Keratinocyte (primary cell): ENCODE measurements at places on chromosomes 11 and 22.

GRCh38 chr11:6864438-6864837, 1.6 kb downstream of the OR10A2 start:
- no peak for DNase-seq

DNA sequence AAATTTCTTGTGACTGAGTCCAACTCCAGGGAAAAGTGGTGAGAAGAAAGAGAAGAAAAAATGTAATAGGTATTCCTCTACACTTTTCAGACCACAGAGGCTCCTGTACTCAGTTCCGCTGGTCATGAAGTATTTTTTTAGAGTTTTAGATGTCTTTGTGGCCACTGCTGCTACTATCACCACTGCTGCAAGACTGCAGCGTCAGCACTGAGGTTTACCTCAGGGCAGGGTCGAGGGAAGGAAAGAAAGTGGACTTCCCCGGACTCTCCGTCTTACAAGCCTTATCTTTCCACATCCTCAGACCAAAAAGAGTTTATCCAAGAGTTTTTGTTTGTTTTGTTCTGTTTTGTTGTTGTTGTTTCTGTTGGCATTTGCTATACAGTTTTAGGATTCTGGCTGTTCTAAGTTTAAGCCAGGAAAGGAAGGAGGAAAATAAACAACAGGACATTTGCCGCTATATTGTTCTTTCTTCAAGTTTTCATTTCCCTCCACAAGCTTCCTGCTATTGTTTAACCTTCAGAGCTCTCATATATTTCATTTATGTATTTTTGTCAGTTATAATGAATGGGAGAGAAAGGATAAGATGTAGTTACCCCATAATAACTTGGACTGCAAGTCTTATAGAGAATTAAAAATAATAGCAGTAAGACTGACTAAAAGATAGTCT, 919.3 kb downstream of the NTM start:
- DNase-seq = no peak

GRCh38 chr11:14905104-14906033, 13.3 kb upstream of the CYP2R1 start:
- DNase-seq = no peak

GRCh38 chr22:36151006-36151595, 9.5 kb downstream of the APOL3 start:
- DNase-seq = no peak

GRCh38 chr11:72673943-72674828, at the start of gene PDE2A:
Gene PDE2A, minus strand, starts transcription at chr11:72674422. Its CDS starts 215 bp downstream, at chr11:72674207.
- no peak for DNase-seq

DNA sequence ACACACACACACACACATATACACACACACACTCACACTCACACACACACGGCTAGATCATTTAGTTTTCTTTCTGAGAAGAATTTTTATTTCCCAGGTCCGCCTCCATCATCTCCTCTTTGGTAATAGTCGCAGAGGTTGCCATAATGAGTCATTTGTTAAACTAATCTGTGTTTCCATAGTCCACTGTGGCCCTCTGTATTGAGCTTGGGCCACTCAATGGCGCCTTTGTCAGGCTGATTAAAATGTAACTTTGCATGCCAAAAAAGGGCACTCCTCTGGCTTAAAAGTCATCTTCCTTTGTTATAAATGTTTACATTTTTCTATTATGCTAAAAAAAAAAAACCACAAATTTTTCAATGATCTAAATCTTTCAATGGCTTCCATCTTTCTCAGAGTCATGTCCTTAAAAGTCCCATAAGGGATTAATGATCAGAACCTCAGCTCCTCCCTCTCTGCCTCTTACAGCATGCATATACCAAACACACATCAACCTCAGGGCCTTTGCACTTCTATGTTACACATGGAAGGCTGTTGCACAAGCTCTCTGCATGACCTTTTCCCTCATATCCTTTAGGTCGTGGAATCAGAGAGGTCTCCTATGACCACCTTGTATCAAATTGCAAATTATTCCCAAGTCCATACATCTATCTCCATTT, 35.3 kb downstream of the EHF start:
- DNase-seq = no peak

- DNase-seq = no peak
Measured at GRCh38 chr11:113895367-113896155, 9.0 kb upstream of the HTR3B start.

DNA sequence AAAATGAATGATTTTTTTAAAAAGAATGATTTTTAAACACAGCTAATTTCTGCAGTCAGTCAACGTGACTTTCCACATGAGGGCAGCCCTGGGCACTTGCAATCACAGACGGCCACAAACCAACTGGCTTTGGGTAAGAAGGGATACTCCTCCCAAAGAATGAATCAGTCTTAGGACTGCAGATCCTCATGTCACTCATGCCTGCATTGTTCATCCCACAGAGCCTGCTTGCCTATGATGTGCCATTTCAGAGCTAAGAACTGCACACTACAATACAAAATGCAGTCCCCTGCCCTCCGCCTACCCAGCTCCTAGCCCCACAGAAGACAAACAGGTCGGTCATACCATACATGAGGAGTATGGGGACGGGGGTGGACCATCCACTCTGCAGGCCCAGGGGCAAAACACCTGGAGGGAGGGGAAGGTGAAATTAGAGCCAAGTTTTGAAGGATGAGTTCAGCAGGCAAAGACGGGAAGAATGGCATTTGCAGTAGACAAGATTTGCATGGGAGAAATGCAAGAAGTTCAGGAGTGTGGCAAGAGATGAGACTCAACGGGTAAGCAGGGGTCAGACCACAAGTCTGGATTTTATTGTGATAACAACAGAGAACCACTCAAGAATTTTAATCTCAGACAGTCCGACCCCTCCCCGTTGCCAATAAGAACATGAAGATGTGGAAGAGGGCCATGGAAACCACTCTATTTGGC, 24.7 kb downstream of the PACSIN2 start:
- peak; percentile 69 for DNase-seq

GRCh38 chr11:83628622-83629355, 342.6 kb upstream of the CCDC90B start:
- DNase-seq = no peak

- no peak for DNase-seq
Measured at GRCh38 chr11:45390407-45390806, 104.3 kb upstream of the SYT13 start.

DNA sequence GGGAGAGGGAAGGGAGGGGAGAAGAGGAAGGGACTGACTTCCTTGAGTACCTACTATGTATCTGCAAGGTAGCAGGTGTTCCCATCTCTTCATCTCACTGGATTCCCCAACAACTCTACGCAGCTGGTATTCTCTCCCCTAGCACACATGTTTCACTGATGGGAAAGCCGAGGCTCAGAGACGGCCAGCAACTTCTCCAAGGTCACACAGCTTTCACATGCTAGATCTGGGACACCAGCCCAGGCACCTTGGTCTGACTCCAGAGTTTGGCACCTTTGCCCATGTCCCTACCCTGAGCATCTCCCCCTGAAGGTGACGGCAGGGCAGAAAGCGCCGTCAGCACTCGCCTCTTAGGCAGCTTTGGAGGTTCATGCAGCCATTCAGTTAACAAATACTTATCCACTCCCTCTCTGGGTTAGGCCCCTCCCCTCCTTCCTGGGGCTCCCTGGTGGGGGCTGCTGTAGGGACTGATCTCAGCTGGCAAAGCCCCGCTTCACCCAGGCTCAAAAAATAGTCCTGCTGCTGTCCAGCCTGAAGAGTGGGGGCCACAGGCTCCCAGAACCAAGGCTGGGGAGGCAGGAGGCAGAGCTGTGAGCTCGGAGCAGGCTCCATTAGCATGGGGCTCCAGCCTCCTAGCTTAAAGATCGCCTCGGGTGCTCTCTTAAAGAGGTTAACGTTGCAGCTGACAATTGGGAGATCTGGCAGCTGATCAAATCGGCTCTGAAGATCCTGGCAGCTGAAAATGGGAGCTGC, 79.4 kb downstream of the IGLL1 start:
- no peak for DNase-seq

DNA sequence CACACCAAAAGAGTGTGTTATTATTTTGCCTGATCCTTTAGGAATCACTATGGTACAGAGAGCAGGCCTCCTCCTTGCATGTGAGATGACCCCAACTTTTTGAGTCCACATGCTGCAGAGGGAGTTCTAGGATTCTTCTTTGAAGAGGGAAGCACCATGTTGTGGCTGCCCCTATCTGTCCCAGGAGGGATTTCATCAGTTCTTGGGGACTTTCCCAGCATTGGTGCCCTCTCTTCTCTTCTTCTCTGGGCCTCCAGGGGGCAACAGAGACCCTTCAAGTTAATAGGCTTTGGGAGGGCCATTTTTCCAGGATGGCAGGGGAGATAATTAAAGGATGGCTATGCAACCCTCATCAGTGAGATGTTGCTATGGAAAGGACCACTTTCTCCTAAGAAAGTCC, 3.6 kb downstream of the MMP1 start:
- DNase-seq = no peak

- no peak for DNase-seq
Measured at GRCh38 chr11:11089805-11090204, 232.0 kb upstream of the ZBED5 start.

DNA sequence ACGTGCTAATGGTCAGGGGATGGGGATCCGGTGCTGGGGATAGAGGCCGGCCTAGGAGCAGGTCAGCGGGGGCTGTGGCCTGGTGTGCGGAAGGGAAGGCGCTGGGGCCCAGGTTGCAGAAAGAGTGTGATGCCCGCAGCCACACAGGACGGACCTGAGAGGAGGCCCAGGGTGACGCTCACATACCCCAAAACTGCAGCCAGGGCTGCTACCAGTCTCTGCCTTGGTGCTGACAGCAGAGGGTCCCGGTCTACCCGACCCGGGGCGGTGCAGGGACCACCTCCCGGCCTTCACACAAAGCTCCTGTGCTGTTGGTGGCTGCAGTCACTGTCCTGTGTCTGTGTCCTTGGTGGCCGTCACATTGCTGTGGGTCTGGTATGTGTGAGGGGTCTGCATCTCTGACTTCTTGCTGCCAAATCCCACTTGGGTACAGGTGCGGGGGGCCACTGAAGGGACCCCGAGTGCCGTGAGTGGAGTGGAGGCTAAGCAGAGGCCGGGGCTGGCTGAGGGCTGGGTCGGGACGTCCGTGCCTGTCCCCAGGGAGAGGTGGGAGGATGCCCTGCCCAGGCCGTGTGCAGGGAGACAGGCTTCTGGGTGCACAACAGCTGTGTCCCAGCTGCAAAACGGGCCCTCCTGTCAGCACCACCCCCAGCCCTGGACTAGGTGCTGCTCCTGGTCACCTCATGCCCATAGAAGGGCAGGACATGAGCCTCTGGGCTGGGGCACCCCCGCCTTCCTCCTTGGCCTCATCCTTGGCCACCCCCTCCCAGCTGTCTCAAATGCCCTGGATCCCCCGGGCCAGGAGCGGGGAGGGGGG, 1.5 kb downstream of the LSP1 start:
- no peak for DNase-seq

- no peak for DNase-seq
Measured at GRCh38 chr11:4979036-4979435, 15.6 kb upstream of the OR51L1 start.

GRCh38 chr11:26244207-26244606, 87.7 kb upstream of the ANO3 start:
- no peak for DNase-seq

DNA sequence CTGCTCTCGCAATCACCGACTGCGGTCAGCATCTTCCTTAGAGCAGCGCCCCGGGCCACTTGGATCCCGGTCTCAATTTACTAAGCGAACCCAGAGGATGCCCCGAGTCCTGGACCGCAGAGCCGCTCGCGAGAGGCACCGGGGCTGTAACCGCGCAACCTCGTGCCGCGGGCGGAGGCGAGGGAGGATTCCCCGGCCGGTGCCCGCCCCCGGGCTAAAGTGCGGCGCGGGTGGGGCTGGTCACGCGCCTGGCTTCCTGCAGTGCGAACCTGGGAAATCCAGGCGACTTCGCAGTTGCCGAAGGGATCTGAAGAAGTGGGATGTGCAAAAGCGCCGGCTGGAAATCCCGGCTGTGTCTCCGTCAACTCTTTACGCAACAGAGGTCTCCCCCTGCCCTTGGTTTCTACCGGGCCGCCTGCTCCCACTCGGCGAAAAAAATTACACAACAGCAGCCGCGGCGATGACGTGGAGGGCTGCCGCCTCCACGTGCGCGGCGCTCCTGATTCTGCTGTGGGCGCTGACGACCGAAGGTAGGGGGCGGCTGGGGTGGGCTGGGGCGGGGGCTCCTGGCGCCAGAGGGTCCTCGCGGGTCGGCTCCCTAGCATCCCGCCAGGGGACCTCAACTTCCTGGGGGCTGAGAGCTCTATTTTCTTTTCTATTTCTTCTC, at the start of gene NCR3LG1:
TSS of gene NCR3LG1 (plus strand) at position 291 of the 667 bp plus-strand sequence. CDS start at position 461, 170 bp downstream.
- no peak for DNase-seq

GRCh38 chr11:63738720-63739360, 29.7 kb downstream of the ZFTA start:
- peak; percentile 35 for DNase-seq

DNA sequence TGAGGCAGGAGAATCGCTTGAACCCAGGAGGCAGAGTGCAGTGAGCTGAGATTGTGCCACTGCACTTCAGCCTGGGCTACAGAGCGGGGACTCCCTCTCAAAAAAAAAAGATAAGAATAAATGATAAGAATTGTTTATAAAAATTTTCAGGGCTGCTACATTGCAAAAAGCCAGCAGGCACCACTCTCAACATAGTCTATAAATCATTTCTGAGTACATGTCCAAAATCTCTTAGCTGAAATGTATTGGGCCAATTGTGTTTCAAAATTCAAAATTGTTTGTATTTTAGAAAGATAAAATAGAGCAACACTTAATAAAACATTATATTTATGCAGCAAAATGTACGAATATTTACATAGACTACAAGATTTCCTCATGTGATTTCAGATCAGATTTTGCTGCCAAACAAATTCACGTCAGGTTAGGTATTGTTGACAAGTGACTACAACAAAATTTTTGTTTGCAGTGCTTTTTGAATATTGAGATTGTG, 13.9 kb downstream of the PGR start:
- no peak for DNase-seq

GRCh38 chr11:27427183-27427980, 45.2 kb downstream of the LGR4 start:
- DNase-seq = no peak
